ENCODE measurements at places on chromosomes 2 and 18. TPM values are rescaled to one million over a fixed set of nuclear protein-coding genes. Genes with fewer than 3 reads are reported as not detected.

The CDCA7 gene
- 14.1 TPM for total RNA-seq

The NEMP2 gene
- 13.7 TPM for total RNA-seq

The MFSD2B gene
- 0.51 TPM for total RNA-seq

The GPR75 gene
- 0.92 TPM for total RNA-seq

All from LHCN-M2 (cell line).